ENCODE measurements at places on chromosomes 5 and 9.
A peak's percentile ranks its signal among the peaks of the same experiment; 100 is the strongest.

GRCh38 chr5:52998552-52999313, 9.6 kb downstream of the ITGA2 start:
- no peak for DNase-seq

- DNase-seq: no peak
Measured at GRCh38 chr9:2591967-2592366, 29.6 kb upstream of the VLDLR start.

GRCh38 chr9:2015581-2016407, 647 bp downstream of the SMARCA2 start:
- no peak for DNase-seq

DNA sequence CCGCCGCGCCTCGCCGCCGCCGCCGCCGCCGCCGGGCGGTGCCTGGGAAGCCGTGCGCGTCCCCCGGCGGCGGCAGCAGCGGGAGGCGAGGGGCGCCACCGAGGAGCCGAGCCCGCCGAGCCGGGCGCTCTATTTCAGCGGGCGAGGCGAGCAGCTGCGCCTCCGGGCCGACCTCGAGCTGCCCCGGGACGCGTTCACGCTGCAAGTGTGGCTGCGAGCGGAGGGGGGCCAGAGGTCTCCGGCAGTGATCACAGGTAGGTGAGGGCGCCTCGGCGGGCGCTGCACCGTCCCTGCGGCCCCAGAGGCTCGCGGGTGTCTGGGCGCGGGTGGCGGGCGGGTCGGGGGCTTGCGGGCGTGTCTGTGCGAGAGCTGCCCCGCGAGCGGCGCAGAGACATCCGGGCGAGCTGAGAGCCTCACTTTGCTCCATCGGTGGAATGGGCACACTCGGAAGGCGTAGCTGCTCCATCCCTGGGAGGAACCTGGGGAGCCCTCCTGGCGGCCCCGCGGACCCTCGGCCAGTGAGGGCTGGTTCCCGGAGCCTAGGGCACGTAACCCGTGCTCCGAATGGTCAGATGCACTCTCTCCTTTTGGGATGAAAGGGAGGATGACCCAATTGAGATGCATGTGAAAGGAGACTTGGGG, 864 bp downstream of the PAPPA start:
- no peak for DNase-seq

- peak; percentile 11 for DNase-seq
Measured at GRCh38 chr9:129414377-129414992, 206.4 kb downstream of the C9orf50 start.

DNA sequence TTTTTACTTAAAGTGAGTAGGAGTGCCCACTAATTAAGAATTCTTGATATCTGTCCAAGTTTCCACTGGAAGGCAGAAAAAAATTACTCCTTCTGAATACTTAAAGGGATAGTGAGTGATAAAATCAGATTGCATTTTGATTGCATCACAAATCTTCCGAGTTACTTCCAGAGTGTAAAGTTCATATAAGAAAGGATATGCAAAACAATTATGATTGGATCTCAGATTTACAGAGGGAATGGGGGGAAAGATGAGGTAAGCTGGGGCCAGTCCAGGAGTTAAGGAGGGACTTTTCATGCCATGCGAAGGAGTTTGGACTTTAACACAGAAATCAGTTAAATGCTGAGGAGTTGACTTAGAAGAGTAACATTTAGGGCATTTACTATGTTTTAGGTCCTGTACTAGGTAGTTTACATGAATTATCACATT, 9.3 kb upstream of the RNF145 start:
- no peak for DNase-seq

- DNase-seq: no peak
Measured at GRCh38 chr5:119207105-119207504, 136.2 kb downstream of the DMXL1 start.

GRCh38 chr5:145775411-145775810, 59.7 kb downstream of the PRELID2 start:
- DNase-seq: no peak

- no peak for DNase-seq
Measured at GRCh38 chr9:114472765-114473446, 32.4 kb downstream of the WHRN start.

- no peak for DNase-seq
Measured at GRCh38 chr9:2214707-2215106, 199.6 kb downstream of the SMARCA2 start.

DNA sequence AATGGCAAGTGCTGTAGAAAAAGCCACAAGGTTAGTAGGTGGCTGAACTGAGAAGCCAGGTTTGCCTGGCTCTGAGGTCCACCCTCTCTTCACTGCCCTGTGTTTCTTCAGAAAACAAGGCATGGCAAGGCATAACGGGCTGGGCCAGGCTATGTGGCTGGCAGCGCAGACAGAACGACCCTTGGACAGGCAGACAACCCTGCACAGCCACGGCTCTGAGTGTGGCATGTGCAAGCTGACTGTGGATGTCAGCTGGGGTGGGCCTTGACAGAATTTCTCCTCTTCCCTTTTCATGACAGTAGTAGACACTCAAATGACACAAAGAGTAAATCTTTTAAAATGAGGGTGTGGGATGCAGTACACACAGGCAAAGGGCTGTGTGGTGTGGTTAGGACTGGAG, 81.7 kb downstream of the MACROH2A1 start:
- DNase-seq: no peak

DNA sequence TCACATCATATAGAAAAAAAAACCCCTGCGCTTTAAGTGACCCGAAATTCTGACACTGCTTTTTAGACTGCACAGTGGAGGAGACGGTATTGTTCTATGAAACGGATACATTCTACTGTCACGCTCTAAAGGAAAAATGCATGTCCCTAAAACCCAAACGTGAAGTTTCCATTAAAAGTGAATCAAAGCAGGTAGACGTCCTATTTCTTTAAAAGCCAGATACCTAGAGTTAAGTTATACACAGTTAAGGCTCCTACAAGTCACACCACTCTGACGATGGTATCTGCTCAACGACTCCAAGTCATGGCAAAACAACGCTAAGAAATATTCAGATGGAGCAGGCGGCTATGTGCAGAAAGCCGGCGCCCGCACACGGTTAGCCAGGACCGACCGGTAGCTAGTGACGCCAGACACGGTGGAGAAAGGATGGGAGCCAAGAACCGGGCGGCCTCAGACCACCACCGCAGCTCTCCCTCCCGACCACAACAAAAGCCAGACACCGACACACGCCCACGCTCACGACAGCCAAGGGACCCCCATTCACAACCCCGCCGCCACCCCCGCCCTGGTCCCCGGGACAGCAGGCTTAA, 734 bp downstream of the SKP1 start:
- DNase-seq: no peak

DNA sequence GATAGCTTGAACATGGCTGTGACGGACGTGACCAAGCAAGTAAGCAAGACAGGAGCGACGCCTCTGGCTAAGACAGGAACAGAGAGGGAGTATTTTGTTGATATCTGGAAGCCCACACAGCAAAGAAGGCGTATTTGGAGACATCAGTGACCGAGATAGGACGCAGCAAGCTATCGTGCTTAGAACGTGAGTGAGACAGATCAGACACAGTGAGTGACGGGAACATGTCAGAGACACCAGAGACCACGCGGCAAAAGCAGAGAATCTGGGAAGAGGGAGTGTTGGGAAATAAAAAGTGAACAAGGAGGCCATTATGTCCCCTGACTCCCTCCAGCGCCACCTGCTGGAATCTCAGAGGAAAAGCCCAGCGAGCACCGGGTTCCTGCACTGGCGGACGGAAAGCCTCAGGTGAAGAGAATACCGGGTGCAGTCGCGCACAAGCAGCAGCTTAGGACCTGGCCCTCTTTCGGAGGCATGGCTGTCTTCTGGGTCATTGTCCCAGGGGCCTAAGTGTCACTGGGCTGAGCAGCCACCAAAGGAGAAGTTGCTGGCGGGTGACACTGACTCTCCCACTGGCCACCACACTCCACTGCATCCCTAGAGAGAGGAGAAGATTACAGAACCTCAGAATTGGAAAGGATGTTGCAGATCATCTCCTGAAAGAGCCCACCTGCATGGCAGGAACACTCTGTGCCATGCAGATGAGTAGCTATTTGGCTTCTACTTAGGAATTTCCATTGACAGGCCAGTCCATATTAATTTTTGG, 99.1 kb downstream of the FBXO38 start:
- no peak for DNase-seq

- no peak for DNase-seq
Measured at GRCh38 chr5:10329820-10330481, 22.2 kb upstream of the CMBL start.

- no peak for DNase-seq
Measured at GRCh38 chr5:2334719-2335118, 416.8 kb downstream of the IRX2 start.

DNA sequence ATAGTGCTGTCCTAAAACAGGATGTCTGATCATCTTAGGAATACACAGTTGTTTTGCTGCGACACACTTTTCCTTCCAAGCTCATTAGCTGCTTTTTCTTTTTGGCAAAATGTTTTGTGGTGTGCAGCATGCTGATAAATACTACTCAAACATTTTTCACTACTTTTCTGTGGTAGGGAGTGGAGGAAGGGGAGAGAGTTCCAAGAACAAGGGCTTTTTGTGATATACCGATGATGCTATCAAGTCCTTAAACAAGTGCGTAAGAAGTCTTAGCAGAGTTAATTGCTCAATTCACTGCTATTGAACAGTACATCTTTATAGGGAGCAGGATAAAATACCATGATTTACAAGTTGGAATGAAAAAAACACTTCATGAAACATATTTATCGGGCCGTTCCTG, 23.6 kb upstream of the TEK start:
- no peak for DNase-seq

- DNase-seq: no peak
Measured at GRCh38 chr9:33129251-33129885, 37.8 kb downstream of the B4GALT1 start.

- DNase-seq: no peak
Measured at GRCh38 chr9:80866121-80866520, 823.2 kb downstream of the TLE1 start.

DNA sequence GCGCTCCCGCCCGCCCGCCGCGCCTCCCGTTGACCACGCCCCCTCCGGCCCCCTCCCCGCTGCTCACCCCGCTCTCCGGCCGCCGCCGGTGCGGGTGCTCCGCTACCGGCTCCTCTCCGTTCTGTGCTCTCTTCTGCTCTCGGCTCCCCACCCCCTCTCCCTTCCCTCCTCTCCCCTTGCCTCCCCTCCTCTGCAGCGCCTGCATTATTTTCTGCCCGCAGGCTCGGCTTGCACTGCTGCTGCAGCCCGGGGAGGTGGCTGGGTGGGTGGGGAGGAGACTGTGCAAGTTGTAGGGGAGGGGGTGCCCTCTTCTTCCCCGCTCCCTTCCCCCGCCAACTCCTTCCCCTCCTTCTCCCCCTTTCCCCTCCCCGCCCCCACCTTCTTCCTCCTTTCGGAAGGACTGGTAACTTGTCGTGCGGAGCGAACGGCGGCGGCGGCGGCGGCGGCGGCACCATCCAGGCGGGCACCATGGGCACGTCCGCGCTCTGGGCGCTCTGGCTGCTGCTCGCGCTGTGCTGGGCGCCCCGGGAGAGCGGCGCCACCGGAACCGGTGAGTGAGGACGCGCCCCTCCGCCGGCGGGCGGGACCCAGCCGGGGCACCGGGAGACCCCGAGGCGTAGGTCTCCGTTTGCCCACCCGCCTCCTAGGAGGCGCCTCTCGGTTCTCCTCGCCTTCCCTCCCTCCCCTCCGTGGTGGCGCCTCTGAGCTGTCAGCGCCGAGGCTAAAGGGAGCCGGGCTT, at the start of gene VLDLR:
Gene VLDLR (plus strand): TSS at position 66 of the 739 bp plus-strand sequence. CDS start 403 bp downstream, at position 469.
- no peak for DNase-seq

DNA sequence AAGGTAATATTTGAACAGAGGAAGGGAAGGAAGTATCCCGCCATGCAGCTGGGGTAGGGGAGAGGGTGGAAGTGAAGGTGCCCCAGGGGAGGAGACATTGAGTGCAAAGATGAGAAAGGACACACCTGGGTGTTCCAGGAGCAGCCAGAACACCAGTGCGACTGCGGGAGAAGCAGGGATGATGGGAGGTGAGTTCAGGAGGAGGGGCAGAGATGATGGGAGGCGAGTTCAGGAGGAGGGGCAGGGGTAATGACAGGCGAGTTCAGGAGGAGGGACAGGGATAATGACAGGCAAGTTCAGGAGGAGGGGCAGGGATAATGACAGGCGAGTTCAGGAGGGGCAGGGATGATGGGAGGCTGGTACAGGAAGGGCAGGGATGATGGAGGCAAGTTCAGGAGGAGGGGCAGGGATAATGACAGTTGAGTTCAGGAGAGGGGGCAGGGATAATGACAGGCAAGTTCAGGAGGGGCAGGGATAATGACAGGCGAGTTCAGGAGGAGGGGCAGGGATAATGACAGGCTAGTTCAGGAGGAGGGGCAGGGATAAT, 17.2 kb upstream of the SPOCK1 start:
- no peak for DNase-seq

- peak; percentile 38 for DNase-seq
Measured at GRCh38 chr5:172707285-172708182, 63.5 kb downstream of the DUSP1 start.

DNA sequence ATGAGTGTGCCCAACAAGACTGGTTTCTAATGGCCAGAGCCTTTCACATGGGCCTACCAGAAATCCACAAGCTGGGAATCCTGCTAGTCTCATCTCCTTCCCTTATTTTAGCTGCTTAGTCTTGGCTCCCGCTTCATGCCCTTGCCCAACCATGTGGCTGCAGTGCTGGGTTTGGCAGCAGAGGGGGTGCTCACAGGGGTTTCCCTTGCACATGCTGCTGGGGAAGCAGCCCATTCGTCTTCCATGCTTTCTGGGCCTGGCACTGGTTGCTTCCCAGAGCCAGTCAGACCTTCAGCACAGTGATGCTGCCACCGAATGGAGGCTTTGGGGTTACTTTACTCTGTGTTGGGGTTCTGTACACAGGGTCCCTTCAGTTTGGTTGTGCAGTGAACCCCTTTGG, 26.3 kb downstream of the SLC46A2 start:
- DNase-seq: no peak

- no peak for DNase-seq
Measured at GRCh38 chr5:177111720-177112394, 21.7 kb upstream of the NSD1 start.

- no peak for DNase-seq
Measured at GRCh38 chr5:149205625-149206523, 64.6 kb downstream of the ABLIM3 start.

DNA sequence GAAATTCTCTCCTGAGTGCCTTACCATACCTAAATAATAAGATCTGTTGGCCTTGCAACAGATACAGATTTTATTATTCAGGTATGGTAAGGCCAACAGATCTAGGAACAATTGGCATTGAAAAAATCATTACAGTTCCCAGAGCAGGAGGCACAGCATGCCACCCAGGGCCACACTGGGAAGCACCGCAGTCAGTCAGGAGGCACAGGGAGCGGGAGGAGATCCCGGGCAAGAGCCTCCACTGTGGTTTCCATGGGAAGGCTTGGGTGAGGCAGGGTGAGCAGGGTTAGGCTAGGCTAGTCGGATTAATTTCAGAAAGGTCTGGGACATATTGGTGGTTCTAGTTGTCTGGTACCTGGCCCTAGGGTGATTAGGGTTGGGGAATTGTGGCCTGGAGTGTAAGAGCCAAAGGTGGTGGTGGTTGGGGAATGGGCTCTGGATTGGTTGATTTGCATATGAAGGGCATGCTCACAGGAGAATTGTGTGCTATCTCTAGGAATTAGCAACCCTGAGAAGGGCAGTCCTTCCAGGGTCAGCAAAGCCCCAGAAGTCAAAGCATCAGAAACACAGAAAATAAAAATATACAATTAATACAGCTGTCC, 111.4 kb downstream of the PDE8B start:
- DNase-seq: no peak

All from non-pigmented ciliary epithelial cell (primary cell).